ENCODE measurements at places on chromosomes 11 and 22.

- no peak for DNase-seq
Observed at GRCh38 chr11:59822989-59823566, 12.5 kb upstream of the MRPL16 start.

DNA sequence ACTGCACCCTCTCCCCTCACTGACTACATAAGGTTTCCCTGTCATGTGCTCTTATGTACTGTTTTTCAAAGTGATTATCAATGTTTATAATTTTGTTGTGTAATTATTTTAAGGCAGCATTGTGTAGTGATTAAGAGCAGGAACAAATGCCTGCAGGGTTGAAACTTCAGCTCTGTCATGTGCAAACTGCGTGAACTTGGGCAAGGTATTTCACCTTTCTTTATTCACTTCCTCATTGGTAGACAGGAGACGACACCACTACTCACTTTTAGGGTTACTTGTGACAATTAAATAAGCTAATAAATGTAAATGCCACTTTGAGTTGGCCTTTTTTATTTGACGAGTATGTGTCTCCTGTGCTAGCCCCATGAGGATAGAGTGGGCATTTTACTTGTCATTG is 86.5 kb upstream of the E2F8 start:
- no peak for DNase-seq

DNA sequence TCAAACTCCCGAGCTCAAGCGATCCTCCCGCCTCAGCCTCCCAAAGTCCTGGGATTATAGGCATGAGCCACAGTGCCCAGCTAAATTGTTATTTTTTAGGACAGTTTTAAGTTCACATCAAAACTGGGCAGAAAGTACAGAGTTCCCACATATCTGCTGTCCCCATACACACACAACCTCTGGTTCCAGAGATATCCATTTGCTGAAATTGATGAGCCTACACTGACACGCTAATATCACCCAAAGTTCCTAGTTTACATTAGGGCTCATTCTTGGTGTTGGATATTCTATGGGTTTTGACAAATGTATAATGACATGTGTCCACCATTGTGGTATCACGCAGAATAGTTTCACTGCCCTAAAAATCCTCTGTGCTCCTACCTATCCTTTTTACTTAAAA is 2.7 kb upstream of the SEC14L4 start:
- DNase-seq, result no peak

DNA sequence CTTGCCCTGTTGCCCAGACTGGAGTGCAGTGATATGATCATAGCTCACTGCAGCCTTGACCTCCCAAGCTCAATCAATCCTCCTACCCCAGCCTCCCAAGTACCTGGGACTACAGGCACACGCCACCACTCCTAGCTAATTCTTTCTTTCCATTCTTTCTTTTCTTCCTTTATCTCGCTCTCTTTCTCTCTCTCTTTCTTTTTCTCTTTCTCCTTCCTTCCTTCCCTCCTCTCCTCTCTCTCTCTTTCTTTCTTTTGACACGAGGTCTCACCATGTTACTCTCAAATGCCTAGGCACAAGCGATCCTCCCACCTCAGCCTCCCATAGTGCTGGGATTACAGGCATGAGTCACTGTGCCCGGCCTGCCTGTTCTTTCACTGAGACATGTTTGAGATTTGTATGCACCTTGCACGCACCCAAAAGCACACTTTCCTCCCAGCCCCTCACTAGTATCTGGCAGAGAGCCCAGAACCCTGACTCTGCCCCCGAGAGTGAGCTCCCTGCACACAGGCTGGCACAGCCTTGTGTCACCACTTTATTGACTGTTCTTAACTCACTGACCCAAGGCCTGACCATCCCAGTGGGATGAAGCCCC is 56.8 kb downstream of the CD6 start:
- peak; percentile 57 for DNase-seq

- no peak for DNase-seq
Observed at GRCh38 chr11:120020981-120021380, 116.9 kb downstream of the TRIM29 start.

GRCh38 chr11:26287067-26287518 is 44.8 kb upstream of the ANO3 start:
- no peak for DNase-seq

DNA sequence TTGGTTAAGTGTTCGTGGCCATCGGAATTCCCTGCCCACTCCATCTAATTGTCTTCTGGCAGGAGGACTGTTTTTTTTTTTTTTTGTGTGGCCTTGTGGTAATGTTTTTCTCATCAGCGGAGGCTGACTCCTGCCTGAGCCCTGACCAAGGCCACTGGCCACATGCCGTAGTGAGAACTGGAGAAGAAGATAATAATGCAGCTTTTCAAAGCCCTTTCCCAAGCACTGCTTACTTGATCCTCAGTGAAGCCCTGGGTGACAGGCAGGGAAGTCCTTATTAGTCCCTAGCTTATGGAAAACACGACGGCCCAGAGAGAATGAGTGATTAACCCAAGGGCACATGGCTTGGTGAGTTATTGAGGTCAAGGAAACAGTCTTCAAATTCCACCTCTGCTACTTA is 71.2 kb downstream of the ADM start:
- no peak for DNase-seq

- DNase-seq, result no peak
Observed at GRCh38 chr11:111879637-111879960, 258 bp downstream of the CFAP68 start.

DNA sequence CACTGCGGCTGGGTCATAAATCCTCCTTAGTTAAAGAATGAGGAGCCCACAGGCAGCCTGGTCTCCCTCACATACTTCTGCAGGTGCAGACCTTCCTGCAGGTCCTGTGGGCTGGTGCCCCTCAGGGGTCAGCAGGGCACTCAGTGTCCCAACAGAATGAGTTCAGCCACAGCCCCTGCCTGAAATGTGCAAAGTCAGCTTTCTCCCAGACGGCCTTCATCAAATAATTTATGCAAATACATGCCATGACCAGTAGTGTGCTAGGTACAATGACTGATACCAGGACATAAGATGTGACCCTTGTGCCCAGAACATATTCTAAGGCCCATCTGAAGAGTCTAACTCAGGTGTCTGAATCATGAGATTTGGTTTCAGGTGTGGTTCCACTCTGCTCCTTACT is 703.4 kb downstream of the TBC1D22A start:
- no peak for DNase-seq

GRCh38 chr22:20840646-20841371 is 17.8 kb downstream of the PI4KA start:
- DNase-seq, result no peak

- no peak for DNase-seq
Observed at GRCh38 chr11:128179512-128179911, 407.8 kb downstream of the ETS1 start.

DNA sequence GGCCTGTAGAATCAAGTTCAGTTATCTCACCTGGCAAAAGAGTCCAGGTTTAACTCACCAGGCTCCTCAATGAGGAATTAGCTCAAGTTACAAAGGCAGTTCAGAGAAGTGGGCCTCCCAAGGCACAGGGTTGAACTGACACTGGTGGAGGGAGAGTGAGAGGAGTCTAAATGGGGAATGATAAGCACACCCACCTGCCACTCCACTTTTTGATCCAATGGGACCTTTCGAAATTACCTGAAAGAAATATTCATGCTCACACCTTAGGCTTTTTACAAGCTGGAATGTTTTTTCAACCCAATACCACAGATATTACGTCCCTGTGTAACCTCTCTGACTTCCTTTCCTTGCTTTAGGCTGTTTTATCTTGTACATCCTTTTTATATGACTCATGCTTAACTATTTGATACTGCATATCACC is 642.7 kb upstream of the TENM4 start:
- DNase-seq, result no peak

- DNase-seq, result no peak
Observed at GRCh38 chr11:16087886-16088285, 268.5 kb downstream of the SOX6 start.

GRCh38 chr11:68889948-68890446 is 13.6 kb downstream of the MRPL21 start:
- no peak for DNase-seq

GRCh38 chr11:41849250-41849649 is 389.8 kb upstream of the LRRC4C start:
- no peak for DNase-seq

- DNase-seq, result no peak
Observed at GRCh38 chr11:45635907-45636306, 29.5 kb downstream of the CHST1 start.

- no peak for DNase-seq
Observed at GRCh38 chr11:7949934-7950333, 8.4 kb upstream of the OR10A3 start.

GRCh38 chr11:48105096-48105990 is 111.3 kb upstream of the OR4B1 start:
- no peak for DNase-seq

DNA sequence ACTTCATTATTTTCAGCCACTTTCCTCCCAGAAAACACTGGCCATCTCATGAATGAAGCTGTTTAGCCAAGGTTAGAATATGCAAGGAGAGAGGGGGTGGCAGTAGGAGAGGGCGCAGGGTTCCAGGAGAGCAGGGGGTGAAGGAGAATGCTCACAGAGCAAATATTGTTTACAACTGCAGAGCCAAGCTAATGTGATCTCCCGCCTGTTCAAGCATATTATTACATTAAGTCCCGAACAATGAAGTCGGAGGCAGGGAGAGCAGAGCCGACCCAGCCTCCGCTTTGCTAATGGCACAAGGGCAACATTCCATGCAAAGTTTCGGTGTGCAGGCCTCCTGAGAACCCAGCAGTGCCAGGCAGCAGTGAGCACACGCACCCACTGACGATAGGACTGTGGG is 80.1 kb downstream of the MICAL3 start:
- DNase-seq, result no peak

DNA sequence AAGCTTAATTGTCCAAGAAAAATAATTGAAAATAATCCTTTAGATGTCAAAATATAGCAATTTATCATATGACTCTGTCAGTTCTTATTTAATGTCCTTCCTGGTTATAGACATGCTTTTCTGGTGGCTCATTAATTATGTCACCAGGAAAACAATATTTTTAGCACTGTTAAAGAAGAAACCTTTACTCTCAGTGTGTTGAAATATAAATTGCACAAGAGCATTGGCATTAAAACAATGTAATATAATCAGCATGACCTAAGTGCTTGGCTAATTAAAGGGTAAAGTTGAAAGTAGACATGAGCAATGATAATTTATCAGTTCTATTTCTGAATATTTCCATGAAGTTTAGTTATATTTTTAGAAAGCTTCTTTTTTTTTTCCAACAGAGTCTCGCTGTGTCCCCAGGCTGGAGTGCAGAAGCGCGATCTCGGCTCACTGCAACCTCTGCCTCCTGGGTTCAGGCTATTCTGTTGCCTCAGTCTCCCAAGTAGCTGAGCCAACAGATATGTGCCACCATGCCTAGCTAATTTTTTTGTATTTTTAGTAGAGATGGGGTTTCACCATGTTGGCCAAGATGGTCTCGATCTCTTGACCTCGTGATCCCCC is 232.3 kb downstream of the JRKL start:
- DNase-seq, result no peak

DNA sequence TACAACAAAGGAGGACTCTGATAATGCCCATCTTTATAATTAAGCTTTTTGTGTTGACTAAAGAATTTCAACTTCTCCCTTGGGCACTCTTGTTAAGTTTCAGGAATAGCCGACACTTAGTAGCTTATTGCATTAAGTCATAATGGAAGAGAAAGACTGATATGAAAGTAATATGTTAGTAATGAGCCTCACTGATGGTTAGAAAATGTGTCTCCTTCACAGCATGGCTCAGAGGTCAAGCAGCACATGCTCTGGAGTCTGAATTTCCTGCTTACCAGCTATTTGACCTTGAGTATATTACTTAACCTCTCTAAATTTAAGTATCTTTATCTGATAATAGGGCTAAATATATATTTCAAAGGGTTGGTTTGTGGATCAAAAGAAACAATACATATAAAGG is 39.0 kb downstream of the PDGFD start:
- no peak for DNase-seq

GRCh38 chr11:101127699-101128570 is 1.7 kb downstream of the PGR start:
- DNase-seq, result no peak

DNA sequence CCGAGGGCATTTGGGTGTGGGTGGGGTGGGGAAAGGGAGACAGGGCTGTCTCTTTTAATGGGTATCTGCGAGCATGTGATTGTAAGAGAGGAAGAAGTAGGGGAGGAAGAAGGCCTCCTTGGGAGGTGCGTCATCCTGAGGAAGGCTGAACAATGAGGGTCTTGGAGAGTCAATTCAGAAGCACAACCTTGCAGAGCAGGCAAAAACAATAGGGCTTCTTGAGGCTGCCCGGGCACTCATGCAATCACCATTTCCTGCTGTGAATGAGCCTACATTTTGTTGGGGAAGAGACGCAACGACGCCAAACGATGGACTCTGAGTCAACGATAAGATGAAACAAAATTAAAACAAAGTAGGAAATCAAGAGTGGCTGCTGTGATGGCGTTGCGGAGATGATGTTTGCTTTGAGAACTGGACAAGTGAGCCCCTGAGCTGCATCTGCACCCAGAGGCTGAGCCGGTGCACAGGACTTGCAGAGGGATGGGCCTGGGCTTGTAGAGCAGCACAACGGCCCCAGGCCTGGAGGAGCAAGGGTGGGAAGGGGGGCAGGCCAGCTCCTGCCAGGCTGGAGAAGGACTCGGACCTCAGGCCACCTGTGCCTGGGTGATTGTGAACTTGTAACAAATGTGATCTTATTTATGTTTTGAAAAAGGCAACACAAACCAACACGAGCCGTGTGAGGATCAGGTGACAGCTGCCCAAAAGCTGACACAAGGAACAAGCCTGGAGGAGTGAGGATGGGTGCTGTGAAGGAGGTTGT is 92.3 kb upstream of the B3GAT1 start:
- DNase-seq, result no peak

GRCh38 chr11:117868088-117868487 is 8.4 kb downstream of the FXYD6 start:
- no peak for DNase-seq

DNA sequence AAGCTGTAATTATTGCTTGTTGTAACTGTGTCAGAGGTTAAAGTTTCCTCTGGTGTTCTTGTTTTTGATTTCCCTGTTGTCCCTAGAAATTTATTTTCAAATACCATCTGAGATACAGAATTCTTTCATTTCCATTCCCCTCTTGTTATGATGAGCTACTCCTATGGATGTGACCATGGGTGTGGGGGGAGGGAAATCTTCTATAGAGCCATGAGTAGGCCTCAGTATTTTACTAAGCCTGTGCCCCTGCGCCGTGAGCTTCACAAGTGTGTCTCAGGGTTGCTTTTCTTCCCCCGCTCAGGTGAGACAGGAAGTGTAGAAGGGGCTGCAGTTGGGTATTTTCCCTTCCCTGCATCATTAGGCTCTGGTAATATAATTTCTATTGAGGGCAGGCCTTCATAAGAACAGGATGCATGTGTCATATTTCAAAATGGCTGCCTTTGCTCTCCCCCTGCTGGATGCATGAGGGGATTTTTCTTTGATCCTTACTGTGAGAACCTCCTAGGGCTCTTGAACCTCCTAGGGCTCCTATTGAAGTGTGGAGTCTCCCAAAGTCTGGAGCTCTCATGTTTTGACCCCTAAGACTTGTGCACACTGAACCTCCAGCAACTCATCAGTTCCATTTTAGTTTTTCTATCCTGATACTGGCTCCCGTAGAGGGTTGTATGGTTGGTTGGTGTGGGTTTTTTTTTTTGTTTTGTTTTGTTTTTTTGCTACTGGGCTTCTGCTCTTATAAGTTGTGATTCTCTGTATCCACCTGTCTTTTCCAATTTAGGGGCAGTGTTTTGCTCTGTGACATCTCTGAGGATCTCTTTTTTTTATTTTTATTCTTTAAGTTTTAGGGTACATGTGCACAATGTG is 658.2 kb downstream of the NTM start:
- no peak for DNase-seq

Measured in stimulated activated CD4-positive, alpha-beta T cell treated with anti-CD3 and anti-CD28 coated beads, TNF-alpha, amount 100 ng/mL, for 48 hours (primary cell).